ENCODE measurements at places on chromosomes 3 and 15.

GRCh38 chr15:79003896-79004295 is 59.0 kb upstream of the CTSH start:
- no peak for DNase-seq

DNA sequence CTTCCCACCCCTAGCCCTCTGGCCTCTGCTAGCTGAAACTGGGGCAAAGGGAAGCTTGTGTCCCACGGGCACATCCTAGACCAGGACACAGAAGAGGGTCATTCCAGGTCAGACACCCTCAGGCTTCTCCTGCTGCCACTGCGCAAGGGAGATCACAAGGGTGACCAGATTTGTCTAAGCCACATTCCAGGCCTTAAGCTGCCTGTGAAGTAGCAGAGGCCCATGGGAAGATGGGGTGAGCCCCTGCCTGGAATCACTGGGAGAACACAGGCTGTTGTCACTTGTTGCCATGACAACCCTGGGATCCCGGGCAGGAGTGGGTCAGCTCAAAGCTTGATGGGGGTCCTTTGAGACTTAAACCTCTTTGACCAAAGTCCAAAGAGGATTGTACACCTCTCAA is 10.8 kb downstream of the STRA6 start:
- DNase-seq: no peak

GRCh38 chr15:59531066-59531675 is 80.4 kb upstream of the GCNT3 start:
- DNase-seq: no peak

GRCh38 chr3:88147261-88147660 is 2.5 kb upstream of the C3orf38 start:
- DNase-seq: no peak

GRCh38 chr15:29003191-29003839 is 117.5 kb downstream of the APBA2 start:
- DNase-seq: no peak

DNA sequence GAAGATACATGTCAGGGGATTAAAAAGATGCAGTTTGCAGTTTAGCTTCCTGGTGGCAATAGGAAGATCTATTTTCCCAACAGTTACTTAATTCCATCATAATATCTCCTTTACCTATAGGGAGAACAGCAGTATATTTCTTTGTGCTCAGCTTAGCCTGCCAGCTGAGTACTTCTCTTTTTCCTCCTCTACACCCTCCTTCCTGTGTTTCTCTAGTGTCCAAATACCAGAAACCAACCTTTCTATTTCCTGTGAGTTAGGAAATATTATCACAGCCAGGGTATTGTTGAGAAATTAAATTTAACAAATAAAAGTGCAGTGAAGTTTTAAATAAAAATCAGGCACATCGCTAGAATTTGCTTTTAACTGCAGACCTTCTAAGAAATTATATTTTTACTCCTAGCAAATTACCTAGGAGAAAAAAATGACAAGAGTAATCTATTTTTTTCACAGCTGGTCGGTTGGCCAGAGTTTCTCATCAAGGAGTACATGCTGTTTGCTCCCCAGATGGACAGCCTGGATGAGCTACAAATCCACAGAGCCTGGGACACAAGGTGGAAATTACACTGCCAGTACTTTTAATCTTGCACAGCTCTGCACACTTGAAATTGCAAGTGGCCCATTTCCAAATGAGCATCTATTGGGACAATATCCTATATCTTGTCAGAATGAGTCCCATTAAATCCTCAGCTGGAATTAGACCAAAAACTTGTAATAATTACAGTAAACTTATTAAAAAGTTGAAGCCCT is 185.2 kb upstream of the CFAP20DC start:
- DNase-seq: no peak

DNA sequence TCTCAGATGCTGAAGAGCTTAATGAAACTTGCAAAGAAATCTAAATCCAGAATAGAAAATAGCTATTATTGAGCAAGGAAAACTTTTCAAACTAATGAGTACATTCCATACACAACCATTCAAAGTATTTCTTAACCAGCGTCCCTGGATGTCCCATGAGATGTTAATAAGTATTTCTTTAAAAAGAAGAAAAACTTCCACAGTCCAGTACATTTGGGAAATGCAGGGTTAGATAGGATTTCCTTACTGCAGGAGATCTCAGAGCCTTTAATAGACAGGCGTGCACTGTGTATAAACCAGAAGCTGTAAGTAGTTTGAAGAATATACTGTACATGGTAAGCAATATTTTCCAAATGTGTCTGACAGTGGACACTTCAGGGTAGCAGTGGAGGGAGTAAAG is 29.6 kb upstream of the BHLHE40 start:
- no peak for DNase-seq

GRCh38 chr3:122498152-122498551 is 16.6 kb downstream of the KPNA1 start:
- DNase-seq: no peak

DNA sequence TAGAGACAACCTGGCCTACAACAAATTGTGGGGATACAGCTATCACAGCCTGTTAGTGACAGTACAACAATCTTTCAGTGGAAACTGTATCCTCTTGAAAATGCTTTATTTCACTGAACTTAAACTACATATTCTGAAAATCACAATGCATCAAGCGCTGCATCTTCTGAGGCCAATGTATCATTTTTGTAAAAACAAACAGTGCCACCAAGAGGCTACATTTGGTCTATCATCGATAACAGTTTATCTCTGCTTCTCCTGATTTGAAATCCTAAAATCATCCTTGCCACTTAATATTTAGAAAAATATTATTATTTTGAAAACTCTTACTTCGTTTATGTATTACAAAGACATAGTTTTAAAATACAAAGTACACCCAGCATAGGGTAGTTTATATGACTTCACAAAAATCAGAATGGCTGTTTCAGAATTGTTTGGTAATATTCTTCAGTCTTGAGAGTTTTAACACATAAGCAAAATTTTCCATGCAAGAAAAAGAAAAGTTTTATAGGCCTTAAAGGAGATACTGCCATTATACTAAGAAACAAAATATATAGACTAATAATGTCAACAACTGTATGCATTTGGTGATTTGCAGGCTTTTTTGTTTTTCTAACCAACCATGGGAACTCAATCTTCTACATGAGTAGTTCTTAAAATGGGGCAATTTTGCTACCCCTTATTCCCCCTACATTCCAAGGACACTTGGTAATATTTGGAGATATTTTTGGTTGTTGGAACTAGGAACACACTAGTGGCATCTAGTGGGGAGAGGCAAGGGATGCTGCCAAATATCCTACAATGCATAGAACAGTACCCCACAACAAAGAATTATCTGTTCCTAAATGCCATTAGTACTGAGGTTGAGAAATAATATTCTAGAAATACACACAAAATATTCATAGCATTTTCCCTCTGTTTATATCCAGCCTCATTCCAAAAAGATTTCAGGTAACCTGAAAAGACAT is 42.3 kb downstream of the WDR72 start:
- no peak for DNase-seq

DNA sequence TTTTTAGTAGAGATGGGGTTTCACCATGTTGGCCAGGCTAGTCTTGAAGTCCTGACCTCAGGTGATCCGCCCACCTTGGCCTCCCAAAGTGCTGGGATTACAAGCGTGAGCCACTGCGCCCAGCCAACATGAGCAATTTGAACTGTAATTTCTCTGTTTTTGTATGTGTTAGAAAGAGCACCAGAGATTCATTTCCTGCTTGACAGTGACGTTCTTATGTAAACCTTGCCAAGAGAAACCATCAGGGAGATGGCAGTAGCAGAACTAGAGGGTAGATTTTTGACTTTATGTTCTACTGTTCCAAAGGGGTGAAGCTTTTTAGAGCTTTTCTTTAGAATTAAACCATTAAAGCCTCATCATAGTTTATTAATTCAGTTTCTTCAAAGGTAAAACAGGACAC is 148.1 kb upstream of the UMPS start:
- no peak for DNase-seq

GRCh38 chr3:138950006-138950644 is 3.1 kb downstream of the FOXL2NB start:
- no peak for DNase-seq

- DNase-seq: no peak
Measured at GRCh38 chr3:29590461-29590860, 309.6 kb downstream of the RBMS3 start.

DNA sequence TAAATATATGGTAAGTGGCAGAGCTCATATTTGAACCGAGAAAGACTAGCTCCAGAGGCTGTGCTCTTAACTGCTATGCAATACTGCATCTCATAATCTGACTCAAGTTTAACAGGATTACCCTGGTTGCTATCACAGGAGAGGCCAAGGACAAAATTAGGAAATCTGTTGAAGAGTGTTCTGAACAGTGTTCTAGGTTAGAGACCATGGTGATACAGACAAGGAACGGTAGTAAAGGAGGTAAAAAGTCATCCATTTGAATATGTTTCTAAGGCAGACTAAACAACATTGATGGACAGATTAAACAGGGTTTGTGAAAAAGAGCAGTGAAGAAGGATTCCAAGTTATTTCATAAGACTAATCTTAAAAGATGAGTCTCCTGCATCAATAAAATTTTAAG is 22.1 kb downstream of the PLOD2 start:
- DNase-seq: no peak

DNA sequence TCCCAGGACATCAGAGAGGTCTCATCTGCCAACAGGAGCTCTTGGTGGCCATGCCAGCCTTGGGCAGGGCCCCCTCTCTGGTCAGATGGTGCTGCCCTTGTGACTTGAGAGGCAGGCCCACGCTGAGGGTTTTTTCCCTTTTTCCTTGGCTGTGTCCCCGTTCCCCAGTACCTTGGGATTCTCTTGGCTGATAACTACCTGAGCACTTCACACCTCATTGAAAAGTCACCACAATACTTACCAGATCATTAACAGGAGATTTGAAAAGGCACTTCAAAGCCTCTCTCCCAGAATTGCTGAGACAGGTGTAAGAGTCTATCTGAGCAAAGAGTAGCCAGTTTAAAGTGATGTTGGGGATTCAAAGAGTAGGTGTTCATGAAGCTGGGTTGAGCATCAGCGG is 15.1 kb upstream of the TMEM158 start:
- DNase-seq: no peak

- DNase-seq: peak; percentile 11
Measured at GRCh38 chr15:95086531-95087252, 855.3 kb downstream of the MCTP2 start.

DNA sequence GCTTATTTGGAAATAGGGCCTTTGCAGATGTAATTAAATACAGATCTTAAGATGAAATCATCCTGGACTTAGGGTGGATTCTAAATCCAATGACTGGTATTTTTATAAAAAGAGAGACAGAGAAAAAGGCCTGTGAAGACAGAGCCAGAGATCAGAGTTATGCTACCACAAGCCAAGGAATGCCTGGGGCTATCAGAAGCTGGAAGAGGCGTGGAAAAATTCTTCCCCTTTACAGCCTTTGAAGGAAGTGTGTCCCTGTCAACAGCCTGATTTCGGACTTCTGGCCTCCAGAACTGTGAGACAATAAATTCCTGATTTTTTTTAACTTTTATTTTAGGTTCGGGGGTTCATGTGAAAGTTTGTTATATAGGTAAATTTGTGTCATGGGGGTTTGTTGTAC is 154.1 kb upstream of the CADPS start:
- no peak for DNase-seq

DNA sequence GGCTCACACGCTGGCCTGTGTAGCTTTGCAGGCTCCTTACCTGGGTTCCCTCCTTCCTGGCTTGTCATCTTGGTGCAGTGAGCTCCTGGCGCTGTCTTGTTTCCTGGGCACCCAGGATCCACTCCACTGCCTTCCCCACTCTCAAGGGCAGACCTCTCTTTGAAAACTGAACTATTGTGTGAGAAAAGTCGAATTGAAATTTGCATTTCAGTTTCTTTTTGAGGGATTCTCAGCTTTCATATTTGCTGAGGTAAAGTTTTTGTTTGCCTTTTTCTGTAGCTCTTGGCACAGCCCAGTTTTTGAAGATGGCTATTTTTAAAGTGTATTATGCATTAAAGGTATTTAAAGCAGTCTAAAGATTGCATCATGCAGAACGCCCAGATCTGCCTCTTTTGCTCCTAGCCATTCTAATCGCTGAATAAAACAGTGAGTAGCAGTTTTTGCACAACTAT is 70.1 kb downstream of the CCK start:
- no peak for DNase-seq

DNA sequence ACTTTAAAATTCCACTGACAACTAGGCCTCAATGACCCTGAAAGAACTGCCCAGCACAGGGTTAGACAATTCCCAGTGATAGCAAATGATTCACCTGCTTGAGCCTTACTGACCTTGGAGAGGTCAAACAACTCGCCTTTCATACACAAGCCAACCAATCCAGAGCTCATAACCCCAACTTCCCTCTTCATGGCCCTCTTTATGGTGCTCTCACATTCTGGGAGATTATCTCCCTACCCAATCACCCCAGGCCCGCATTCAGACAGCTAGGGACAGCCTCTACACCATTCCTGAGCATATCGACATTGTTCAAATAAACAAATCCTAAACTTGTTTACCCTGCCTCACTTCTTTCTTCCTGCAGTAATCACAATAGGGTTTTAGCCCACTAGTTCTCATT is 32.2 kb upstream of the COLQ start:
- DNase-seq: no peak

- no peak for DNase-seq
Measured at GRCh38 chr15:78315686-78316282, 16.4 kb upstream of the SKIC8 start.

GRCh38 chr15:63638839-63639238 is 41.7 kb downstream of the FBXL22 start:
- no peak for DNase-seq

DNA sequence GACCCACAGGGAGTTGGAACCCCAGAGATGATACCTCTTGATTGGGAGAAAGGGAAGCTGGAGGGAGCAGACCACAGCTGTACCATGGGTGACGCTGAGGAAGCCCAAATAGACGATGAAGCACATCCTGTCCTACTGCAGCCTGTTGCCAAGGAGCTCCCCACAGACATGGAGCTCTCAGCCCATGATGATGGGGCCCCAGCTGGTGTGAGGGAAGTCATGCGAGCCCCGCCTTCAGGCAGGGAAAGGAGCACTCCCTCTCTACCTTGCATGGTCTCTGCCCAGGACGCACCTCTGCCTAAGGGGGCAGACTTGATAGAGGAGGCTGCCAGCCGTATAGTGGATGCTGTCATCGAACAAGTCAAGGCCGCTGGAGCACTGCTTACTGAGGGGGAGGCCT is 201.1 kb downstream of the AKAP13 start:
- DNase-seq: no peak

- DNase-seq: no peak
Measured at GRCh38 chr15:71627188-71627587, 183.2 kb upstream of the NR2E3 start.

DNA sequence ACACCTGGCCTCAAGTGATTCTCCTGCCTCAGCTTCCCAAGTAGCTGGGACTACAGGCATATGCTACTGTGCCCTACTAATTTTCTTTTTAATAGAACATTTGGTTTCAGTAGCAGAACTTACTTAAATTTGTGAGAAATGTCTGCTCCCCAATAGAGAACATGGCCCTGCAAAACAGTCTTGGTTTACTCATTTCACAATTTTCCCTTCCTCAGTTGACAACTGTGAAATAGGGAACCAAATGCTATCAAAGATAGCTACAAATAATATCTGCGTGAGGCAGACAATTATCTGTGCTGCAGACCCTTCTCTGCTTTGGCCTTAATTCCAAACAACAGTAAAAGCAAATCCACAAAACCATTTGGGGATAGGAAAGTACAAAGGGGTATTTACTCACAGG is 22.6 kb downstream of the METTL6 start:
- no peak for DNase-seq
